T follicular helper cell (primary cell): ENCODE measurements at places on chromosomes 6 and 20.

DNA sequence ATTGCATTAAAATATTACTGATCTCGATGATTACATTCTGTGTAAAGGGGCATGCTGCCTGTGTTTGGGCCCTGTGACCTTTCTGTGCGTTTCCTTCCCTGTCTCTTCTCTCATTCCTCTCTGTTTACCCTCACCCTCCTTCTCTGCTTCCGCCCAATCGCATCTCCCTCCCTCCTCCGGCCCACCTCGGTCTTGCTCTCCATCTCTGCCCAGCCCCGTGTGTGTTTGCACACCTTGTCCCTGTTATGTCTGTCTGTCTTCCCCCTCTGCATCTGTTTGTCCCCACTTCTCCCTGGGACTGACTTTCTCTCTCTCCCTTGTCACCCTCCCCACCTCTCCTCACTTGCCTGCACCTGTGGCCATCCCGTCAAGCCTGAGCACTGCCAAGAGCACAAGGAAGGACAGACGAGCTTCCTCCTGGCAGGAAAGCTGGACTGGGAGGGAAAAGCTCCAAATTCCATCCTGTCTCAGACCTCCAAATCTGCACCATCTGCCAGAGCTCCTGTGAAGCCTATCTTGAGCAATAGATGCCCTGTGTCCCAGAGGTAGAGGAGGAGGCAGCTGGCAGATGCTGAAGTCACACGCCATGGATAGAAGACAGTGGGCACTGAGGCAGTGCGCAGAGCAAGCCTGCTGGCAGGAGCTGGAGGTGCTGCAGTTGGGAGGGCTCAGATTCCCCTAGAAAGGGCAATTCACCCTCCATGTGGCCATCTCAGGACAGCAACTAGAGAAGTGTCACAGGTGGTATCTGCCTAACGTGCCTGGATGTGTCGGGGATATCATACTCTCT lies 172.3 kb downstream of the PTPRT start:
- no peak for DNase-seq

GRCh38 chr6:71236926-71237434 lies 51.6 kb upstream of the OGFRL1 start:
- no peak for DNase-seq

GRCh38 chr6:134840086-134840867 lies 109.6 kb downstream of the ALDH8A1 start:
- DNase-seq, result no peak

- DNase-seq, result no peak
Observed at GRCh38 chr20:1943275-1944002, 48.2 kb downstream of the SIRPA start.

DNA sequence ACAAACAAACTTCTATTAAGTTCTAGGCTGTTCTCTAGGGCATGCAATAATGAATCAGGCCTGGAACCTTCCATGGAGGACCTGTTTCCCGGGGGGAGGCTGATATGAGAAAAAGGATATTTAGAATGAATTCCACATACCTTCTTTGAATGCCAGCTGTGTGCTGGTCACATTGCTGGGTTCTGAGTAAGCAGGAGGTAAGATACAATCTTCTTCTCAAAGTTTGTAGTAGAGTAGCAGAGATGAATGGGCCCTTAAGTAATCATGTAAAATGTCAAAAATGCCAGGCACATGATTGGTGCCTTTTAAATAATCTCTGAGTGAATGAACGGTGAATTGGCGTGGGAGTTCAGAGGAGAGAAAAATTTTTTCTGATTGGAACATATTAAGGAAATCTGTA lies 47.4 kb downstream of the TGM2 start:
- DNase-seq, result no peak
